Stimulated activated CD8-positive, alpha-beta memory T cell treated with anti-CD3 and anti-CD28 coated beads, Interleukin-4, amount 100 ng/mL, for 4 hours (primary cell): ENCODE measurements at places on chromosomes 7 and 10.

DNA sequence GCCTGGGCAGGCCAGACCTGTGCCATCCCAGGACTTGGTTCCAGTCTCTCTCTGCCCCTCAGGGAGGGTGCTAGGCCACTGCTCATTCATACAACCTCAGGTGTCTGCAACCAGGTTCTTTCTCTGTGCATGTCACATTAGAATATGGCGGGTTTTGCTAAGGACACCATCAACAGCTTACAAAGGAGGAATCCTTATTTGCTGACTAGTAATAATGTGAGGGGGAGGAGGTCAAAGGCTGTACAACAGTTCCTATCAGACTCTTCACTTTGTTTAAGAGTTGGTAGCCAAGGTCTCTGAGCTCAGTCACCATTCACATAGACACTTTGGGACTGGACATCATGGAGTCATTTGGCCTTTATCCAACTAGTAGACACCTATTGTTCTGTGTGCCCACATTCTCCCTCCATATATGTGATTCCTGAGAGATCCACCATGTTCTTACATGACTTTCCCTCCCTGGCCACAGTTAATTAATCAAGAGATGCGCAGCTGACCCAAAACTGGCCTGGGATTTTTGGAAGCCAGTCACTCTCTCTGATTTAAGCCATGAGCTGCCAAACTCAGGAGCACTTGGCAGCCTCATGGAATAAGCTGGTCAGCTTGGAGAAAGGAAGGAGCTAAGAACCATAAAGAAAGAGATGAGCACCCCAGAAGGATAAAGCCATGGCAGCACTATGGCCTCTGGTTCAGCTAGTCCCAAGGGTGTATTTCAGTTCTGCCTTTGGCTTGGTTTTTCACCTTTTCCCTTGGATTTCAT lies 51.2 kb downstream of the DPCD start:
- DNase-seq: no peak

DNA sequence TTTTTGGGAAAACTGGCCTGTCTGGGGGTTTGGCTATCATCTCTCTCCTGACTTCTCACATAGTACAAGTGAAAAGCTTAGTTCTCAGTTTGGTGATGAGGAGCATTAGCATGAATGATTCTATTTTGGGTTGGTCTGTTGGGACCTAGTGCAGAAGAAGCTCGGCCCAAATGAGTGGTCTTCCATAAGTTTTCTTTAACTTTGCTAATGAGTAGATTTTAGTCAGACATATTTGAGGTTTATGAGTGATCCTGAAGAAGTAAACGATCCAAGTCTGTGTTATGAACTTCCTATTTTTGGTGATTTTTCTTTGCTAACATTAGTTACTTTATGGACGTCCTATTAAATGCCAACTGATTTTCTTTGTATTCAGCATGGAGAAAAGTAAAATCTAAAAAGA lies 51.7 kb upstream of the CALD1 start:
- DNase-seq: no peak

GRCh38 chr10:128572696-128573095 lies 446.5 kb upstream of the MKI67 start:
- DNase-seq: no peak

DNA sequence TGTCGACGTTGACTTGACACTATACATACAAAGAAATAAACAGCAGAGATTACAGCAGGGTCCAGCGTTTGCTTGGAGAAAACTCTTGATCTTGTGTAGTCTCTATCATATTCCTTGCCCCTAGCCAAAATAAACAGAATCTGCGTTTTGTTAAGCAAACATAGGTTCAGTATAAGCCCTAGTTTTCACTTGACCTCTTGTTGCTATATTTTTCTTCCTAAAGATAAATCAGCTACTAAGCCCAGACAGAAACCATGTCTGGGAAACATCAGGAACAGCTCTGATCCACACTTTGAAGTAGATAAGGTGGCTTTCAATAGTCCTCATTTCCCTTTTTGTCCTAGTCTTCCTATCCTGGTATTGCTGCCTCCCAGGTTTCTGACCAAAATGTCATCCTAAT lies 328.2 kb upstream of the MAGI2 start:
- DNase-seq: no peak

- DNase-seq: no peak
Measured at GRCh38 chr10:98309366-98310355, 41.7 kb upstream of the LOXL4 start.

- DNase-seq: no peak
Measured at GRCh38 chr10:24715246-24715769, 8.4 kb downstream of the ARHGAP21 start.

GRCh38 chr10:77524281-77524711 lies 113.3 kb downstream of the KCNMA1 start:
- DNase-seq: no peak

DNA sequence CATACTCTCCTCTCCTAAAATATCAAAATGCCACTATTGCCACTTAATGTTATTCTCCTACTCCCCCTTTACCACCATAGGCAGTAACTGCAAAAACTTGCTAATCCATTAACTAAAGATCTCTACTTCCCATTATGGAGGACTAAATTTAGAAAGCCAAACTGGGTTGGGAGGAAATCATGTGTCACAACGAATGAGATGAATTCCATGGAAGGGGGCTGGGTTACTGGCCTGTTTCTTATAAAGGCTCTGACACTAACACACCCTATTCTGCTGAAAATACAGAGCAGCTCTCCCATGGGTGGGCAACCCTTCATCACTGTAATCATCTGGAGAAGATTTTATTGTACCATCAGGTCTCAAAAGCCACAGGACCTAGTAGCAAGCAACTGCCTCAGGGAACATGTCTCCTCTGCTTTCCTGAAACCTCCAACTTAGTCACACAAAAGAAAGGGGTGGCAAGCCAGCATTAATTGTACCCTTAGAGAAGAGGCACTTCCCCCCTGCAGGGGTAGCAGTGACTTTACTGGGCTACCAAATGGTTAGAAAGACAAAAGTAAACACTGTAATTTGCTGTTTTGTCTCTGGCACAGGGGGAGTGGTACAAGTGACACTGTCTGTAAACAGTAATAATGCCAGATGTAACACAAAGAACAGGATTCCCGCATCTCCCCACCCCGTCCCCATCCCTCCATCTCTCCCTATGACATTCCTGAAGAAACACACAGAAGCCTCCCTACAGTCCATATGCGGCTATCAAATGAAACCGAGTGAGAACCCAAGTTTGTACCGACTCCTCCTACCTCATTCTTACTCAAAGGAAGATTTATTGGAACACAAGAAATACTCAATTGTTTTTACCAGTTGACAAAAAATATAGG lies 81.6 kb downstream of the ARMH3 start:
- no peak for DNase-seq

- DNase-seq: no peak
Measured at GRCh38 chr10:61047081-61047480, 103.1 kb upstream of the RHOBTB1 start.

GRCh38 chr7:155343661-155344121 lies 46.0 kb downstream of the INSIG1 start:
- no peak for DNase-seq

- DNase-seq: no peak
Measured at GRCh38 chr10:125294109-125294508, 133.7 kb upstream of the CTBP2 start.

- DNase-seq: no peak
Measured at GRCh38 chr7:56092789-56093531, at the start of gene PHKG1. PHKG1 (minus strand) TSS chr7:56092952; CDS start chr7:56088941, 4,011 bp downstream.

DNA sequence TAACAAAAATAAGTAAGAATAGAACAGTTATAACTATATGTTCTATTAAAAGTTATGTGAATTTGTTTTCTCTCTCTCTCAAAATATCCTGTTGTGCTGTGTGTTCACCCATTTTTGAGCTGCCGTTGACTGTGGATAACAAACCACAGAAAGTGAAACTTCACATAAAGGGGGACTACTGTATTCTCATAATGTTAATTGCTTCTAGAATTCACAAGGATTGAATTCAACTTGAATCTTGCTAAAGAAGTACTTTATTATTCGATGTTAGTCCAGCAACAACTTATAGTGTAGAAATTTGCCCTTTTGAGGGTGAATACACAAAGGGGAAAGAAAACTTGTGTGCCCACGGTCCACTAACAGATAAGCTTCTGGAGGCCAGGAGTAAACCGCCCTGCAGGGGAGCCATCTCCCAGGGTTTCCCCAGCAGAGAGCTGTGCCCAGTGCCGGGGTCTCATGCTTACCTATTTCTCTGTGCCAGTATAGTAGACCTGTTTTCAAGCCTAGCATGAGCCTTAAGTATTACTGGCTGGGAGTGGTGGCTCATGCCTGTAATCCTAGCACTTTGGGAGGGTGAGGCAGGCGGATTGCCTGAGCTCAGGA lies 87.1 kb downstream of the KAT6B start:
- no peak for DNase-seq

GRCh38 chr7:70477036-70478010 lies 654.6 kb upstream of the GALNT17 start:
- no peak for DNase-seq

DNA sequence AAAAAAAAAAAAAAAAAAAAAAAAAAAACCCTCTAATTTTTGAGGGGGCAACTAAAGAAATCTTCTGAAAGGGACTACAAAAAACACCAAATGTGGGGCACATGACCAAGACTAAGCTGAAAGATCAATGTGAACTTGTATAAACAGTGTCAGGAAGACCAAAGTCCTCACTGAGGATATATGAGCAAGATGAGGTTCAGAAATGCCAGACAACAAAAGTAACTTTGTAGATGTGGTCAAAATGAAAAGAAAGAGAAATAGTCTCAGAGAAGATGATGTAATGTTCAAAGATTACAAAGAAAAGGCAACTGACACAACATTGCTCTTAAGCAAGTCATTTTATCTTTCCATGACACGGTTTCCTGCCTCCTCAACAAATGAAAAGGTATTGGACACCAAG lies 48.7 kb upstream of the PTPRZ1 start:
- no peak for DNase-seq

DNA sequence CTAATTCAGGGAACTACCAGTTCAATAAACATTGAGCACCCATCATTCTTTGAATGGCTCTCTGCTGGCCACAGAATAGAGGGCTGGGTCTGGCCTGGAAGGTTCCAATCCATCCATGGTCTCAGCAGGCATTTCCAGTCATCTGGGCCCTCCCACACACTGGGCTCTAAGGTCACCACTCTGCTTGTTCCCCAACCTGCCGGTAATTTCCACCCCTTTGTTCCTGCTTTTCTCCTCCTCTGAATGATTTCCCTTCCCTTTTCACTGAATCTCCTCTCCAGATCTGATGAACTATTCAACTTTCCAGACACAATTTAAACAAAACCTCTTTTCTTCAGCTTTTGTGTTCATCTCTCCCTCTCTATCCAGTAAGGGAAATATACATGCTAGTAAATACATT lies 2.6 kb downstream of the BZW2 start:
- no peak for DNase-seq

- DNase-seq: no peak
Measured at GRCh38 chr7:104156842-104157277, 51.0 kb downstream of the ORC5 start.

DNA sequence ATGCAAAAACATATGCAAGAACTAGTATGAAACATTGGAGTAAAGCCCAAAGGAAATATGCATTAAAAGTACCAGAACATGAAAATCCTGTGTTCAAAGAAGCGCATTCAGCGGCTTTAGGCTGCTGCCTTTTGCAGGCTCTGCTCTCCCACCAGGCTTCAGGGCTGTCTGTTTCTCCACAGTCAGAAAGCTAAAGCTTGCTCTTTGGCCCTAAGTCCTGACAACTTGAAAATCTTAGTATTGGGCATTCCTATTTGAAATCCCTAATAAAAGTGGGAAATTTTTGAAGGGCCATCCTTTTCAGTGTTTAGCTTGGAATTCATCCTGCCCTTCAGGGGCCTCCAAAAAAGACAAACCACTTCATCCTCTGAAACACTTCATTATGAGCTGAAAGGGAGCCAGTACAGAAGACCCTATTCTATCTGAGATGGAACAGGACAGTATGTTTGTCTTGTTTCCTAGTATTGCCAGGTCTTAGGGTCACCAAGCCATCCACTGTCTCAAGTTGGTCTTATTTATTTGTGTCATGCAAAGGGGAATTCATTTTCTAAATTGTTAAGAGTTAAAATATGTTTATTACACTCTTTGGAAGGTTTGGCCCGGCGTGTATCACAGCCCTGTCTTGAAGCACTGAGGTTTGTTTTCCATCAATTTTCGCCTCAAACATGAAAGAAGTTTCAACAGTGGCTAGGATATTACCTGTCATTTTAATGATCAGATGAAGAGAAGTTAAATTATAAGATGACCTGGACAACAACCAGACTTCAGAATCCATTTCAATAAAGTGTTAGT lies 326.3 kb upstream of the BMPER start:
- no peak for DNase-seq

DNA sequence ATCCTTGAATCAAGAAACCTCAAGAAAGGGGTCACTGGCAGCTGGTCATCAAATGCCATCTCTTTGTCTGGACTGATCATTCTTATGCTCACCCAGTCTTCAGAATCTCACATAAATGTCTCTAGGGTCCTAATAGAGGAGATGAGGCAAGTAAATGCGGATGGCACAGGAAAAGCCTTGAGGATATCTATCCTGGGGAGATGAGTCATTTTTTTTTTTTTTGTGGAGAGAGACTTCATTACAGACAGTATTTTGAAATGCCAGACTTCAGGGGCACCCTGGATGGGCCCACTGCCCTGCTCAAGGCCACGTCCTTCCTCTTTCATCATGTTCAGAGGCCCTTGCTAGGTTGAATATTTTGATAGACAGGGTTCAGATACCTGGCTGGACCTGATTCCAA lies 19.5 kb upstream of the PLPP4 start:
- no peak for DNase-seq

- DNase-seq: no peak
Measured at GRCh38 chr7:158687406-158687805, 17.2 kb downstream of the NCAPG2 start.

GRCh38 chr10:9126728-9127127 lies 1072.2 kb downstream of the GATA3 start:
- DNase-seq: no peak

DNA sequence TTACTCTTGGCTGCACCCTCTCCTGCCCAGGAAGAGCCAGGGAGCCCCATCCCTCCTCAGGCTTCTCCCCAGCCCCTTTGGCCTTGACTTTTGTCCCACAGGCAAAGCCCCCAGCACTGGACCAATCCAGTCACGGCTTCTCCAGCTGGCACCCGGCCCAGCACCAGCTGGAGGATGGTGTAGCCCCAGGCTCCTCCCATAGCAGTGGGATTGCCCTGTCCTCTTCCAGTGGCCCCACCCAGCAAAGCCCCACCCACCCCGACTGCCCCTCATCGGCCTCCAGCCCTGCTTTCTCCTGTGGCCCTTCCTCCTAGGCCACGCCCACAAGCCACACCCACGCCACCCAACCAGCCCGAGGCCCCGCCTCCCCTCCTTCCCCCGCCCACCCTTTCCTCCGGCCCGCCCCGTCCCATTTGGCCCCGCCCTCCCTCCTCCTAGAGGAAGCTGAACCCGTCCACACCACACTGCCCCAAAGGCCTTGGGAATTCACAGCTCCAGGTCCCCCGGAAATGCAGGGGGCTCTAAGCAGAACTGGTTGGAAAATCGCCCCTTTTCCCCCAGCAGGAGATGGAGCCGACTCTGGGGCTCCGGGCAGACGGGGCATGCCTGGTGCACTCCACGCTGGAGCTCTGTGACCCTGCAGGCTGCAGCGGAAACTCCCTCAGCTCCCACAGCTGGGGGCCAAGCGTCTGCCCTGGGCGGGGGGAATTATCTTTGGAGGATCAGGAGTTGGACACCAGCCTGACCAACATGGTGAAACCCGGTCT lies 25.2 kb downstream of the GET4 start:
- DNase-seq: no peak

- DNase-seq: no peak
Measured at GRCh38 chr7:87645446-87645845, 17.2 kb downstream of the RUNDC3B start.
